ENCODE measurements at places on chromosomes 11 and 22.

GRCh38 chr11:123386796-123387510 lies 43.1 kb upstream of the GRAMD1B start:
- DNase-seq = no peak

- no peak for DNase-seq
These were observed 114.8 kb downstream of the TRIM29 start for GRCh38 chr11:120023120-120023519.

GRCh38 chr11:73389916-73390315 lies 13.7 kb downstream of the RELT start:
- no peak for DNase-seq

DNA sequence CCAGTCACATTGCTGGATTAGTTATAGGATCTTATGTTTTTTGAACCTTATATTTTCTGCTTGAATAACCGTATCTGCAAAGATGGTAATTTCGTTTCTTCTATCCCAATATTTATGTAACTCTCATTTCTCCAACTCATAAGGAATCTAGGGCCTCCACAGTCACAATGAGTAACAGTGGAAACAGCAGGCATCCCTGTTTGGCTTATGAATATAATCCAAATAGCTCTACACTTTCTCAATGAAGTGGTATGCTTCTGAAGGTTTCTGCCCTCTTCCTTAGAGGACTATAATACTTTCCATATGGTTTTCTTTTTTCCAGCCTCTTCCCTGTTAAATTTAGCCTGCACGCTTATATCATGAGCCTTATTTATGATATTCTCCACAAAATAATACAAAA lies 16.5 kb downstream of the ATP6V1E1 start:
- DNase-seq = no peak

GRCh38 chr11:29153078-29153477 lies 863.8 kb downstream of the KCNA4 start:
- no peak for DNase-seq

GRCh38 chr11:119747868-119748660 lies 19.1 kb upstream of the NECTIN1 start:
- no peak for DNase-seq

- peak; percentile 62 for DNase-seq
These were observed 539 bp downstream of the SIRT3 start for GRCh38 chr11:235609-235996.

DNA sequence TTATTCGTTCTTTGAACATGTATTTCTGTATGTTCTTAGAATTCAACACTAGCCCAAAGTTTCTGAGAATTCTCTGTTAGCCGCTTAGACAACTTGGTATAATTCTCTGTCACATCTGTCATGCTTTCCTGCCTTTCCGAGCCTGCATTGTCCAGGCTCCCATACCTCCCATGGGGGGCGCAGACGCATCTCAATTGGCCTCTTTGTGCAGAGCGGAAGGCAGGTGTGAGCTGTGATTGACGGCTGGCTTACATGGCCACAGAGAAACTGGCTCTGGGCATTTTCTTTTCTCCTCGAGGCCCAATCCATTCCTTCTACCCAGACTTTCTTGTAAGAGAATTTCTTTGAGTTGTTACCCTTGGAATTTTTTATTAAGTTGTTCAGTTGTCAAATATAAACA lies 132.7 kb upstream of the SESN3 start:
- no peak for DNase-seq

- no peak for DNase-seq
These were observed 83.0 kb downstream of the TRAF6 start for GRCh38 chr11:36427079-36427478.

- no peak for DNase-seq
These were observed 579 bp downstream of the TANGO2 start for GRCh38 chr22:20021196-20022181.

DNA sequence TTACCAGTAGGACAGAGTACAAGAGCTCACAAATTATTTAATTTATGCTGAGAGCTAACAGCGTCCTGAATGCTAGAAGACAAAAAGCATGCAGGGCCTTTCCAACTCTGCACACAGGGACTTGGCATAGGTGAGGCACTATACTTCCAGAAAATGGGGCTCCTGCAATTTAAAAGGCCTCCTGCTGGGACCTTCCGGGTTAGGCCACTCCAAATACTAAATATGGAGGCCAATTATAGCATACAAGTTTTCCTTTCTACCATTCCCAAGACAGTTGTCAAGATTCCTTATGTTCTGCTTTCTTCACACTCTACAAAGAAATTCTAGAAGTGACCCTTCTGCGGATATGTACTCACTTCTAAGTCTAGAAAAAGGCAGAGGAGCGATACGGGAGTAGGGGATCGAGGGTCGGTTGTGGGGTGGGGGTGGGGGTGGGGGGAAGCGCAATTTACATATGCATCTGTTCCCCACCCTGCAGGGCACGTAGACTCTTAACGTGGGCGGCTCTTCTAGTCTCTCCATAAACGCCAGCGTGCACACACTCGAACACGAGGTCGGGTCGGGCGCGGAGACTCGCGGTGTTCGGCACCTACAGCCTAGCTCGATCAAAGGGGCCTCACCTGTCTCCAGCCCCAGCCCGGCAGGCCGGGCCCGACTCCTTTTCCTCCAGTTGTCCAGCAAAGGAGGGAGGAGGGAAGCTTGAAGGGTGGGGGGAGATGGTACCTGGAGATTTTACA lies 728 bp downstream of the DCUN1D5 start:
- DNase-seq = peak; percentile 35

GRCh38 chr11:65639623-65640482 lies 2.0 kb downstream of the SIPA1 start:
- DNase-seq = no peak

- peak; percentile 39 for DNase-seq
These were observed 759 bp upstream of the PEX16 start for GRCh38 chr11:45918331-45918941.

DNA sequence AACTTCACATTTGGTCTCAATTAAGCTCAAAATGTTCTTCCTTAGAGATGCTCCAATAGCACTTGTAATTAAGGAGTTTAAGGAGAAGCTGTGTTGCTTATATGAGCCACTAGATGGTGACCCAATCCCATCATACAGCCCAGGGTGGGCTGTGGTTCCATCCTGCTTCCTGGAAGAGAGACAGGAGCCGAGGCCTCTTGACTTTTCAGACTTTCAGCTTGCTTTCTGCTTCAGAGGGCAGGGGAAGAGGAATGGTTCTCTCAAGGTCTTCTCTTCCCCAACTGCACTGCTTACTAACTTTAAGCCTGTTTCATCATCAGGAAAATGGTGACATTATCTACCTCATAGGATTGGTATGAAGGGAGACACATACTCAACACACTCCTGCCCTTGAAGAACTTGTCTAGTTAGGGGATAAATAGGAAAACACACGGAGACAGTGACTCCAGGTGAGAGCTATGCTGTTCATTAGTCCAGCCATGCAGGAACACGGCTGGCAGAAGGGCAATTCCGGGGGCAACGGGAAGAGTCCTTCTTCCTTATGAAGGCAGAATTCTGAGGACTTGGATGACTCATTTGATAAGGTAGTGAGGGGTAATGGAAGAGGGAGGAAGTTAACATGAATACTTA lies 20.1 kb downstream of the TMEM218 start:
- DNase-seq = no peak

DNA sequence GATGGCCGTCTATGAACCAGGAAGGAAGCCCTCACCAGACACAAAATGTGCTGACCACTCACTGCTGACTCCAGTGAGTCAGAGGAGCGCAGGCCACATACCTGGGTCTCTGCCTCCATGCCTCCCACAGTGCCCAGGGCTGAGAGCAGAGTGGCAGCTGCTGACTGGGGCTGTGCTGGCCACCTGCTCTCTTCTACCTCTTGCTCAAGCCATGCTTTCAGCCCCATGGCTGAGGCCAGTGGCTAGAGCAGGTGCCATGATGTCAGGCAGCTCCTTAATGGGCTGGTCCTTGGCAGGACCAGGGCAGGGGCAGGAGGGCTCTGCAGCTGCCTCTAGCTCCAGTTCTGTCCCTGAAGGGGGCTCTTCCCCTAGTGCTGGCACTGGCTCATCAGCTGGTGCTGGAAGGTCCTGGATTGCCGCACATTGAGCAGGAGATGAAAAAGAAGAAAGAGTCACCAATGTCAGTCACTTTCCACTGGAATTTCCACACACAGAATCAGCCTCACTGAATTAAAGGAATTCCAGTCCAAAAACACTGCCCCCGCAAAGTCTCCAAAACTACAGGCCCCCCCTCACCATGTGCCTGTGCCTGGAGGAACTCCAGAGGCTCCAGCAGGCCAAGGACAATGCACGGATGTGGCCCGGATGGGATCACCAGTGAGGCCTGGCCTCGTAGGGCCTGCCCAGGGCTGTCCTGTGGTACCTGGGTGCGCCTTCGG lies 86.4 kb downstream of the GGTLC2 start:
- no peak for DNase-seq

DNA sequence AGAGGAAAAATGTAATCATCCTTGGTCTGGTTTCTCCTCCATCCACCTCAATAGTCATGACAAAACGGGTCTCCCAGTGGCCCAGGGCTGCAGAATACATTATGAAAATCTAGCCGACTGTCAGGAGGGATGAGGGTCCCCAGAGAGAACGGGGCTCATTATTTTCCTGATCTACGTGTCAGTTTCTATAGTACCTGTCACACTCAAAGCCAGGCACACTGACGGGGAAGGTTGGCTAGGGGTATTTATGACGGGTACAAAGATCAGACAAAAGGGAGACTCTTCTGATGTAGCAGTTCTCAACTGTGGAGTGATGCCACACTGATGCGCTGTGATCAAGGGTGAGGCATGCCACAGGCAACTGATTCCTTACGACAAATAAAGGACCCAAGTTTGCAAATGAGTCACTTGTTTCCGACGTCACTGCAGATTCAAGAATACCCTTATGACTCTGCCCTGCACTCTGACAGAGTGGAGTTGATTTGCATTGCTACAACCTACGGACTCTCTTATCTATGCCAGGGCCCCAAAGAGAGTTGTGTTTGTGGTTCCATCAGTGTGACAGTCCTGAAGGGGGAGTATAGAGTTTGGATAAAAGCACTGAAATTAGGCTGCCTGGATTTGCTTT lies 188.2 kb upstream of the TBCEL start:
- DNase-seq = no peak

- DNase-seq = no peak
These were observed 91.5 kb upstream of the SESN3 start for GRCh38 chr11:95322539-95322938.

GRCh38 chr11:45525393-45525792 lies 140.0 kb downstream of the CHST1 start:
- DNase-seq = no peak

- no peak for DNase-seq
These were observed 19.0 kb downstream of the TSKU start for GRCh38 chr11:76802151-76802550.

DNA sequence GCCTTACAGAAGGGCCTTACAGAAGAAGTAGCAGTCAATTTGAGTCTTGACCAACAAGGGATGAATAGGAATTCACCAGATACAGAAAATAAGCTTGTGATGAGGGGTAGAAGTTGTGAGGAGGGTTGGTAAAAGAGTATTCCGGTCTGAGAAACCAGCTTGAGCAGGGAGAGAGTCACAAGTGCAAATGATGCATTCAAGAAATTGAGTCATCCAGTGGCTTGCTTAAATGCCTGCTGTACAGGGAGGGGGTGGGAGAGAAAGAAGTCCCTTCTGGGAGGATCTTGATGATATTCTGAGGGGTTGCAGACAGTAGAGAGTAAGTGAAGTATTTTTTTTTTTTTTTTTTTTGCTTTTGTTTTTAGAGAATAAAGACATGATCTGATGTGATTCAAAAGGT lies 9.2 kb downstream of the CCKBR start:
- DNase-seq = no peak

GRCh38 chr11:61345170-61345610 lies 12.2 kb downstream of the TKFC start:
- no peak for DNase-seq

- DNase-seq = no peak
These were observed 51.4 kb downstream of the SLC22A12 start for GRCh38 chr11:64642418-64642735.

GRCh38 chr11:61534025-61534932 lies 25.7 kb downstream of the LRRC10B start:
- DNase-seq = no peak

DNA sequence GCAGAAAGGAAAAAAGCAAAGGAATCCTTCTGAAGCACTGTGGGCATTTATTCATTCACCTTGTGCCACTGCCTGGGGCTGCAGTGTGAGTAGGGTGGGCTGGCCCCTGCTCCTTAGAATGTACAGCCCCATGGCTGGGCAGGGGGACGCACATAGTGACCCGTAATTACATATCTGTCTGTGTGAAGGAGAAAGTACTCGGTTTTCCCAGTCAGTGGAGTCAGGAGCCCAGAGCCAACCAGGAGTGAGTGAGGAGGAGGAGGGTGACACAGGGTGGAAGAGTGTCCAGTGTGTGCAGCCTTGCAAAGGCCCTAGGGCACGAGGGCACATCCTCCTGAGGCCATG lies 91.9 kb downstream of the CDKN1C start:
- DNase-seq = no peak

DNA sequence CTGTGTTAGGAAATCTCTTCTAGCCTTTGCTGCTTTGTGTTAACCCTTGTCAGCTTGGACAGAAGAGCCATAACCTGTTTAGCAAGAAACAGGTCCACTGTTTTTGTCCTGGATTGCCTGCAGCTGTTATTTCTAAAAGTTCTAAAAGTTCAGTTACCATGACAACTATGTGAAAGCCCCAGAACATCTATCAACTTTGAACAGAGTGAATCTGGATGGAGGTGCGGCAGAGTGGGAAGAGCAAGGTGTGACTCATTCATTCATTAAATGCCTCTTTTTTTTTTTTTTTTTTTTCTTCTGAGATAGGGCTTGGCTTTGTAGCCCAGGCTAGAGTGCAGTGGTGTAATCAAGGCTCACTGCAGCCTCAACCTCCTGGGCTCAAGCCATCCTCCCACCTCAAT lies 50.5 kb downstream of the RBX1 start:
- no peak for DNase-seq

- DNase-seq = no peak
These were observed 36.9 kb downstream of the IGF2 start for GRCh38 chr11:2102132-2102882.

DNA sequence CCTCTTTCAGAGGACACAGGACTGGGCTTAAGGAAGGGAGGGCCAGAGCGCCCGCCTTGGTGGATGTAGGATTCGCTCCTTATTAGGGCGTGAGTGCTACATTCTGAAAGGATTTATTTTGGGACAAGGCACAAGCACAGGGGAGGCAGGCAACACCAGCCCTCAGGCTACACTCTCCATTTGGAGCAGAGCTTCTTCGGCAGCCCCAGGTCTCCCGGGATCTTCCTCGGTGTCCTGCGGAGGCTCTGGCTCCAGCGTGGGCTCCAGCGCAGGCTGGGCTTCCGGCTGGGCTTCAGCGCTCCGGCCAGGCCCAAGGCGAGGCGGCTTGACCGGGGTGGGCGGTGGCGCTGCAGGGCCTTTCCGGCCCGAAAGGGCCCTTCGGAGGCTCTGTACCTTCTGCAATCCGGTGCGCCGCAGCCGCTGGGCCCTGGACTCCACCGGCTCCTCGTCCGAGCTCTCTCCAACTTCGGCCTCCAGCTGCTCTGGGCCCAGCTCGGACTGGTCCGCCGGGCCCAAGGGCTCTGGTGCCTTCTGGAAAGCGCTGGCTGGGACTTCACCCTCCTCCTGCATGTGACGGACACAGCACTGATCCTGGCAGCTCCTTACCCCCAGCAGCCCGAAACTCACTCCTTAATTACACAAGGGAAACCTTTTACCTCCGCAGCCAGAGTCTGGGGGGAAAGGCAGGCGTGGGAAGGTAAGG lies 1.1 kb downstream of the CAVIN3 start:
- no peak for DNase-seq

GRCh38 chr22:32413719-32414118 lies 1.7 kb upstream of the RTCB start:
- no peak for DNase-seq

Measured in stimulated activated CD4-positive, alpha-beta T cell treated with anti-CD3 and anti-CD28 coated beads, TNF-alpha, amount 100 ng/mL, for 4 hours (primary cell).